ENCODE measurements at places on chromosomes 16 and 17.

DNA sequence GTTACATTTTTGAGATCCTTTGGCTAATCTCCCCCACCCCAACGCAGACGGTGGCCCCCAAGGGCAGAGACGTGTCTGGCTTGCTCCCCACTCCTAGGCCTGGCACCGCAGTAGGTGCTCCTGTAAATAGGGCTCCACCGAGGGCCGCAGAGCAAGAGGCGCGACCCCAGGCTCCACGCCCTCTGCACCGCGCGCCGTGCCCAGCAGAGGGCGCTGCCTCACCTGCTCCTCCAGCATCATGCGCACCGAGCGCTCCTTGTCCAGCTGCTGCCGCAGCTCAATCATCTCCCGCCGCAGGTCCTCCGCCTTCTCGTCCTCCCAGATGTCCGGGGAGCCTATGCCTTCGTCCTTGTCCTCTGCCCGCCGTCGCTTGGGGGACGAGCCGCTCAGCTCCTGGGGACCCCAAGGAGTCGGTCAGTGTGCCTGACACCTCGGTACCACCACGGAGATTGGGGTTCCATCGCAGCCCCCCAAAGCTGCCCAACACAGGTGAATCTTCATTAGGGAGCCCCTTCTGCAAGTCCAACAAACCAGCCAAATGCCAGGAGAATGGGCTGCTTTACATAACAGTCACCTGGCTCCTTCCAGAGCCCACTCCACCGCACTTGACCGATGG, 11.2 kb downstream of the TFAP4 start:
- peak; percentile 42 for DNase-seq

GRCh38 chr16:1630450-1631213, 18.5 kb downstream of the CRAMP1 start:
- DNase-seq, result no peak

DNA sequence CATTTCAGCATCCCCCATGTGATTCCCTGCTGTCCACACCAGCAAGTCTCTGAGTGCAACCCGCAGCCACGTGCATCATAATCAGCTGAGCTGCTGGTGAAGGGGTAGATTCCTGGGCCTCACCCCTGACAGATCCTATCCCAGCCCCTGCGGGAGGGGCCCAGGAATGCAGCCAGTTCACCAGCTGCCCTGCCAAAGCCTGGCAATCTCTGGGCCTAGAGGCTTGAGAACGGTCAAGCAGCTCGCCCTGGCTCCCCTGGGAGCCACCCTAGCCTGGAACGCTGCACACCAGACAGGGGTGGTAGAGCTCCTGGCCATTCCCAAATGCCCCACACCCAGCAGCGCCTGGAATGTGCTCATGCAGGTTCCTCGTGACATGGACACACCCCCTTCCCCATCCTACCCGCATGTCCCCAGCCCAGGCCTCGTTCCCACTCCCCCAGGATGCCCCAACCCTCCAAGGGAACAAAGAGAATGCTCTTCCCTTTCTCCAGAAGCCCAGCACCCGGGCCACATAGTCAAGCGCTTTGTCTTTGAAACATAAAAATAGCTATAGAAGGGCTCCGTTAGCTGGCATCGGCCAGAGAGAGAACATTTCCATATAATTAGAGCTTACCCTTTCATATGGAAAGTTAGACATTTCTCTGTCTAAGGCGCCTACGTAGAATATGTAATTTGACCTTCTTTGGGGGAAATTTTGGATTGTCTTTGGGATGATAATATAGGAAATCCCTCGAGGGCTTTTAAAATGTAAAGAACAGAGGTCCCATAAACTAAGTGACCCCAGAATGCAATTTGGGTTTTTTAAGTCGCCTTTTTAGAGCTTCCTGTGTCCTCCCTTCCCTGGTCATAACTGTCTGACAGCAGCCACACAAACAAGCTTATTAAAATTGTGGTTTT, 3.4 kb downstream of the CEP295NL start:
- DNase-seq, result no peak

- no peak for DNase-seq
Observed at GRCh38 chr16:49356728-49357488, 16.7 kb upstream of the C16orf78 start.

DNA sequence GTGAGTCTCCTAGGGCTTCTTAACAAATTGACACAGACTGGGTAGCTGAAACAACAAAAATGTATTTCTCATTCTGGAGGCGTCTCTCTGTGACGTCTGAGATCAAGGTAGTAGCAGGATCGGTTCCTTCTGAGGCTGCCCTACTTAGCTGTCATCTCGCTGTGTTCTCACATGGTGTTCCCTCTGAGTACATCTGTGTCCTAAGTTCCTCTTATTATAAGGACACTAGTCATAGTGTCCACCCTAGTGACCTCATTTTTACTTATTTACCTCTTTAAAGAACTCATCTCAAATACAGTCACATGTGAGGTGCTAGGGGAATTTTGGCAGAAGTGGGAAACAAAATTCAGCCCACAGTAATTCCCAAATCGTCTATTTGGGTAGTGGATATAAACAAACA, 529.1 kb downstream of the NPIPA7 start:
- no peak for DNase-seq

DNA sequence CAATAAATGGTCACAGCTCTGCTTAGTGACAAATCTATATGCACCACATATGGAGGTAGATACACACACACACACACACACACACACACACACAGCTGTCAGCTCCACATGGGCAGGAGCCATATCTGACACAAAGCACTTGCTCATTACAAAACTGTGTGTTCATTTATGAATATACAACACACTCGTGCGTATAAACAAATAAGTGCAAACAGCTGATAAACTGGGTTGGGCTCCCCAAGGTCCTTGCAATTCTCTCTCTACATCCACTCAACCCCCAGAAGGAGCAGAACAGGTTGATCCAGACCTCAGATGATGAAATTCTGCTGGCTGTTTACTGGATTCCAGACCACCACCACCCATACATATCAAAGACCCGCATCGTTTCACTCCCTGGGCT, 140.7 kb downstream of the XYLT1 start:
- DNase-seq, result no peak

DNA sequence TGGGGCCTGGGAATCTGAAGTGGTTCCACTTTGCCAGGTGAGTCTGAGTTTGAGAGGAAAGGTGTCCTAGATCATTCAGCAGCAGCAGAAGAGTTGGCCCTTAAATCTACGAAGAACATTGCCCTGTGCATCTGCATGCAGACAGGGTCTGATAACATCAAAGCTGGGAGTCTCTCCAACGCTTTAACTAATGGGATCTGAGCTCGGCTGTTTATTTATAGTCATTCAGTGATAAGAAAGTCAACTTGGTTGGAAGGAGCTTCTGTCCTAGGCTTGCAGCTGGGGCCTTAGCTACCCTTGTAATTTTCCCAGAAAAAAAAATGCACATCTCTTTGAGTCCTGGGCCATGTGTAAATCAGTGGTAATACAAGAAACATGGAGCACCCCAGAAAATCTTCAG, 418.0 kb upstream of the HSBP1 start:
- DNase-seq, result no peak

- DNase-seq, result peak; percentile 21
Observed at GRCh38 chr17:76844846-76845245, 23.4 kb upstream of the MGAT5B start.

Measured in hematopoietic multipotent progenitor cell treated with erythropoietin and hydrocortisone succinate and interleukin-3 and kit ligand, for 8 days (in vitro differentiated cells).